ENCODE measurements at places on chromosomes 1 and 21.

DNA sequence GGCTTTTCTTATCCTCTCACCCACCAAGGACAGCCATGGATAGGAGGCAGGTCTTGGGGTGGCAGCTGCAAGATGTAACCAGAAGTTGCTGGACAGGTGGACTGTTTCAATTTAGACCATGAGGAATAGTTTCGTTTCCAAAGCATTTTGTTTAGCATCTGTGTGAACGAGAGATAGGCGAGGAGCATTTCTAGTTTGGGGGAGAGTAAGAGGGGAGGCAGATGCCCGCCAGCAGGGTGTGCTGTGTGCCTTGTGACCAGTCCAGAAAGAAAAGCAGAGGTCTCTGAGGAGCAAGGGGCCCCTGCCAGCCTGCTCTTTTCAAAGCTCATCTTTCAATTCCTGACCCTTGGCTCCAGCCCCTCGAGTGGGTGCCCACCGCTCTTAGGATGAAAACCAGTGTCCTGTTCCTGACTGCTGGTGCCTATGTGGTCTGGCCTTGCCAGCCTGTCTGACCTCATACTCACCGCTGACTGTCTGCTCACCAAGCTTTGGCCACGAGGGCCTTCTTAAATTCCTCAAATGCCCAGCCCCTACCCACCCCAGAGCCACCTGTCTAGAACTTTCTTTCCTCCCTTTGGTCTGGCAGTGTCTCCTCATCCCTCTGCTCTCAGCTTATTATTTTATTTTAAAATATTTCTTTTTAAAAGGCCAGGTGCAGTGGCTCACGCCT, 8.5 kb downstream of the SERINC2 start:
- no peak for DNase-seq

DNA sequence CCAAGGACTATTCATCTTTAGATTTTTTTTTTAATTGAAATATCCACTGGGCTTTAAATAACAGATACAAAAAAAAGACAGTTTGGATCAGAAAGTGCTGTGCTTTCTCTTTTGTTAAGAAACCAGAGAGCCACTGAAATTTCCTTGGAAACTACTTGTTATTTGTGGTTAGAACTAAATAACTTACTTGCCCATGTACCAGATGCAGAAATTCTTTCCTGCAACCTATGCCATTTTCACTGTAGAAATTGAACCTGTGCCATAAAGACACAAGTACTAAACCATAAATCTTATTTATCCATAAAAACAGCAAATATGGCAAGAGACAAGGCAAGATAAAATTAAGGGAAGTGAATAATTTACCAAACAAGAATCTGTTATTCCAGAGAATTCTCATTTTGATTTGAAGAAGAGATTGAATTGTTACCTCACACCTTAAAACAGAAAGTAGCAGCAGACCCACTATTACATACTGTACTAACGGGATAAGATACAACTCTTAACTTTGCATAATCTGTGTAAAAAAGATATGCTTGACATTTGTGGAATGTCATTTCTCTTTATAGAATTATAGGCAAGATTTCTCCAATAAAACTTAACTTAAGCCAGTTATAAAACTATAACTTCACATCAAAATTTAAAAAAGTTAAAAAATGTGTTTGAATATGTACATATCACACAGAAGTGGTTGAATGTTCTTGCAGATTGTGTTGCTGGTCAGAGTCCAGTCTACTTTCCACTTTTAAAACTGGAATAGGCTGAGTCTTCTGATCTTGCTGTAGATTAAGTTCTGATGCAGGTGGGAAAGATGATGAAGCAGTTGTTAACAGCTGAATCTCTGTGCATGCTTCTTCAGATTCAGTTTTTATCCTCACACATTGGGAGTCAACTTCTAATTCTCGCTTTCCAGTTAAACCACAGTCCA, 6.3 kb upstream of the PHTF1 start:
- no peak for DNase-seq

DNA sequence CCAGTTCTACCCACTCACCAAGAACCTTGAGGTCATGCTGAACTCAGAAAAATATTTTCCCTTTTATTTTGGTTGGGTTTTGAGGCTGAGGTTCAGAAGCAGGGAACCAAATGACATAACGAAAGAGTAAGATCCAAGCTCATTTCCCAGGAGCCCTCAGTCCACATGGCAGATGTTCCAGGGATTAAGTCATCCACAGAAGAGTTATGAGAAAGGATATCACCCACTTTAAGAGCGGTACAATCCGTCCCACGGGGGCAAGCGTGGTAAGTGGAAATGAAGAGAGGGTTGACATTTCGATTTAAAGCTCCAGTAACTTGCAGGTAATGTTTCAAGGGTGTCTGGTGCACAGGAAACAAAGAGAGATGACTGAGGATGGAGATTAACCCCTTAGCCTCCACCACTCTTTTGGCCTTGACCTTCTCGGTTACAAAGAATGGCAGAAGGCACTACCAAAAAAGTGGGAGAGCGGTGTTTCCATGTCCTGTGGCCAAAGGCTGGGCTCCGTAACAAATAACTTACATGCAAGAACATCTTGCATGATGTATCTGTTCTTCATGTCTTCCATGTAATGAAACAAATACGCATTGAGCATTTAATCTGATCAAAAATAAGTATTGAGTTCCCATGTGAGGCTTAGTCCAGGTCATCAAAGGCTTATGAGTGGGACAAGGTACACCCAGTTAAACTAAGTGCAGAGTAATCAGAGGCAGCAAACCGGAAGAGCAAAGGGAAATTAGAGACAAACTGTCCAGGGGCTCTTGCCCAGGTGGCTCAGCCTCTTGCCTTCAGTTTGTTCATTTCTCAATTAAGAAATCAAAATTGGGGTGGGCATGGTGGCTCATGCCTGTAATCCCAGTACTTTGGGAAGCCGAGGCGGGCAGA, 241.4 kb downstream of the TOMM20 start:
- no peak for DNase-seq

DNA sequence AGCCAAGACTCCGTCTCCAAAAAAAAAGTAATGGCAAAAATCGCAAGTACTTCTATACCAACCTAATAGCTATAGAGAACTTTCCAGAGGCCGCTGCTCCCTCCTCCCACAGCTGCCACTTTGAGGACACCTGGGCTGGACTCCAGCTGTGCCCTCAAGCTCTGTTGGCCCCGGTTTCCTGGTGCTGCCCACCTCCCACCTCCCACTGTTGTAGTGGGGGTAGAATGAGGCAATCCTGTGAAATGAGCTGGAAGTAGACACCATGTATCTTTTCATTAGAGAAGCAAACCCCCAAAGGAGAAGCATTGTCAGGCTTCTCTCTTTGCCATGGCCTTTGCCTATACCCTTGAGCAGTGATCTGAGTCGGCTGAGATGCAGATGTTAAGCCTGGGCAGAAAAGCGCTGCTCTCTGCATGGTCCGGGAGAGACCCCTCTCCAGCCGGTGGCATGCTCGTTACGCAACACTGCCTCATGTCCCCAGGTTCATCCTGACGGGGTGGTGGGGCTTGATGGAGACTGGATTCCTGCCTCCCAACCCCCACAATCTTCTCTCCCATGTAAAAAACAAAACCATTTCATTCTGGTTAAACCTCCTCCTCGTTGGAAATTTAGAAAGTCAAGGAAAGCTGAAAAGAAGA, 39.7 kb downstream of the SIM2 start:
- no peak for DNase-seq

GRCh38 chr1:163305441-163305840, 16.3 kb upstream of the NUF2 start:
- DNase-seq = no peak

DNA sequence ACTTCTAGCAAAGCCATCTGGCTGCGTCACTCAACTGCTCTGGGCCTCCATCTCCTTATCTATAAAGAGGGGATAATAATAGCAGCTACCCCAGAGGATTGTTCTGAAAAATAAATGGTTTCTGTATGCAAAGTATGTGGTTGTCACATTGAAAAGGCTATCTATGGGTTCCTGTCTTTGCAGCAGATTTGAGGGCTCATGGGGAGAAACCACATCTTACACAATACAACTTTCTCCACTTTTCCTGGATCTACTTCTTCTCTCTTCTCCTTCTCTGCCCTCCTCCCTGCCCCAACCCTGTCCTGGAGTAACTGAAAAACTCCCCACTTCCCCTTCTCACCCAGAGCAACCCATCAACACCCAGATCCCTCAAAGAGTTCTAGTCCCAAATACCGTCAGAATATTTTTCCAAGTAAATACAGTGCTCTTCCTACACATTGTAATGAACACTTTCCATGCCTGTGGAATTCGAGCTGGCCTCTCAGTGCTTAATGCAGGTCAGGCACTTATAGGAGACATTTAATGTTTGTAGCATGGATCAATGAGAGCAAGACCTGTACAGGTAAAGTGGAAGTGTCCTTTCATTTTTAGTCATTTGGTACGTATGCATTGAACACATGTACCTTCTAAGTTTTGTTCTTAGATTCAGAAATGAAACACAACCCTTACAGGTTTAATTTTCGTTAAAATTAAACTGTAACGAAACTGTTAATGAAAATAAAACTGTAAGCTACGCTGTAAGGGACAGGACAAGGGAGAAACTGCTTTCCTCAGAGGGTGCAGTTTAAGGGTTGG, 131.9 kb downstream of the AK5 start:
- no peak for DNase-seq

- no peak for DNase-seq
Observed at GRCh38 chr1:97247196-97247595, 525.6 kb downstream of the PTBP2 start.

DNA sequence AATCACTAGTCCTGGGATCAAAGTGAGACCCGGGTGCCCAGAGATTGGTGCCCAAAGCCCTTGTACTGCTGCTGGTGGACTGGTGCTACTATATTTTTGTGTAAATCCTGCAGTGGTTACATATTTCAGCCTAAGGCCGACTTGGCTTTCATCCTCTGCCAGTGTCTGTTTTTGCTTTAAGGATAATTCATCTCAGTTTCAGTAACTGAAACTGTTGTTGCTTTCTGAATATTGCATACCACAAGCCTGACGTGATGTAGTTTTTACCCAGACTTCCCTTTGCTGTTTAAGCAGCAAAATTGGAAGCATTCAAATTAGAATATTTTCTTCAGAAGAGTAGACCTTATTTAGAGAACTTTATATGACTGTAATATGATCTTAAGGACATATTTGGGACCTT, 341.8 kb downstream of the RYR2 start:
- DNase-seq = no peak

DNA sequence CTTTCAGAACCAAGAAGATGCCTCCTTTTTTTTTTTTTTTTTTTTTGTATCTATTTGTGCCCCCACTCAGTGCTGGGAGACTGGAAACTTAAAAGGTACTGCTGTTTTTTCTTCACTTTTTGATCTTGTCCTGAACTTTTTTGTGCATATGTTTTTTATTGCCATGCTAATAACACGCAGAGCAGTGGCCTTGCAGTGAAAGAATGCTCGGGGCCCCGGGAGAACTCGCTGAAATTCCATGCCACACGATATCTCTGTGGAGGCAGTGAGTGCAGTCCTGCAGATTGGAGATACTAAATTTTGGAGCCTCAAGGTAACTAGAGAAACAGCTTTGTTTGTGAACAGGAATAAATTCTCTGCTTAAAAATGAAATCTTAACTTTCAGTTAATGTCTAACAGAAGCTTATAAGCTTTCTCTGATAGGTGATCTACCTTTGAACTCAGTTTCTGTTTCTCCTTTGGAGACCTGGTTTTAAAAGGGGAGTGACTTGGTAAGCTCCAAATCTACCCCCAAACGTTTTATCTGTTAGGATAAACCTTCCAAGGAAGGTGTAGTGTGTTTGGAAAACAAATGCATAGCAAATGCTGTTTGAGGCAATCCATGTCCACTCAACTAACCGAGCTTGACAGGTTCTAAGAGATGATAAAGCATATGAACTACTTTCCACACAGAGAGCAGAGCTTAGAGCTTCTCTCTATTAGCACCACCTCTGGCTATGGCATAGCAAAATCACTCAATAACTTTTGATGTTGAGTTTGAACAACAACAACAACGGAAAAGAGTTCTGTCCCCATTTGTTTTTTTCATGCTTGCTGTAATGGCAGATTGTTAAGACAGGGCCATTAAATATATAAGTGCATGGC, 113.7 kb upstream of the PLXNA2 start:
- DNase-seq = no peak

DNA sequence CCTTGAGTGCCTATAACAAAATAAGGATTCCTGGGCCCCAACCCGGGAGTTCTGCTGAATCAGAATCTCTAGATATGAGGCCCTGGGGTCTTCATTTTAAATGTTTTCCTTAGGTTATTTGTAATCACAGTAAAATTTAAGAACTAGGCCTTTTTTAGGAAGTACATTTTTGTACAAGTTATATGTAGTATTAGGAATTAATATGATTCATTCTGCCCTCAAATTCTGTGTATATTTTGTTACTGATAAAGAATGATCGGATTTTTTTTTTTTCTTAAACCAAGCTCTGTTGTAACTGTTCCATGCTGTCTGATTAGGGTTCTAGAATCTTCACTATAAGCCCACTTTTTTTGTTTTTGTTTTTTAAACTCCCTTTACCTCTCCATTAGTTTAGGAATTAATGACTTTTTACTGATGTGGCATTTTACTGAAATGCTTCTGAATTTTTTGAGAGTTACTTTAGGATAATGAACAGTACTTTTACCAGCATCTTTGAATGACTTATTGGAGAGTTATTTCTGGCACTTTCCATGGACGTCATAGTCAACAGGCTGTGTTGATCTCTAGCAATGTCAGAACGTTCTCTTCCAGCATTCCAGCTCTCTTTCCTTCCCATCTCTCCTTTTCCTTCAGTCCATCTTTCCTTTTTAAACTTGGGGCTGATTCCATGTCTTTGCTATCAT, 48.3 kb downstream of the CLIC4 start:
- no peak for DNase-seq

DNA sequence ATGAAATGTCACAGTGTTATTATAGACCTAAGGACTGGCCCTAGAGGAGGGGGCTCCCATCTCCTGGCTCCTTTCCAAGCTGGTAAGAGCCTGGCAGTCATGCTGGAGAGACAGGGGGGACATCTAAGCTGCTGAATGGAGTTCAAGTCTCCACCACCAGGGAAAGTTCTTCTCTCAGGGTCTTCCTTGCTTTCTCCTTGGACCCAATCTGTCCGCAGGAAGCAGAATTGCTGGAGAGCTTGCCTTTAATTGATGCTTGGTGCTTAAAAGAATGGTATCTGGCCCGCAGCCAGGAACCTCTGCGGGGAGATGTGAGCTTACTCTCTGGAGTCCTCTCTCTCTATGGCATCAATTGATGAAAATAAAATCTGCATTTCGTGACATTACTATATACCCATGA, 25.1 kb downstream of the IRF2BP2 start:
- DNase-seq = no peak

DNA sequence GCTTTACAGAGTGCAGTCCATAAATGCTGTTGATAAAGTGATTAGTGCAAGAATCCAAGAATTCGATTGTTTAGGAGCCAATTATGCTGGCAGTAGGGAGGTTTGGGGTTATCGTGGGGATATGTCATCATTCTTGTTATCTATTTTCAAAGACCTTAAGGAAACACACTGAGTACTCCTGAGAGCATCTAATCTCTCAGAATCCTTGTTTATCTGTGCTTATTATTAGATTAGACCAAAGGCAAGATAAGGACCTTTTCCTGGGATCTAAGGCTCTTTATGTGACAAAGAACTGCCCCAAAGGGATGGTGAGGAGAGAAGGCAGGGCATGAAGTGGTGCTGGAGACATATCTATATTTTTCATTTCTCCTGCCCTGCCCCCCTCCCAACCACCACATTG, 139.1 kb downstream of the TSEN15 start:
- DNase-seq = no peak

- no peak for DNase-seq
Observed at GRCh38 chr1:2480236-2480985, 4.3 kb downstream of the PLCH2 start.
